Left lung (tissue), 14 donors: ENCODE measurements at places on chromosomes 7 and 10. TPM values are rescaled to one million over a fixed set of nuclear protein-coding genes. Genes with fewer than 3 reads are reported as not detected.
A peak's percentile ranks its signal among the peaks of the same experiment; 100 is the strongest.

DNA sequence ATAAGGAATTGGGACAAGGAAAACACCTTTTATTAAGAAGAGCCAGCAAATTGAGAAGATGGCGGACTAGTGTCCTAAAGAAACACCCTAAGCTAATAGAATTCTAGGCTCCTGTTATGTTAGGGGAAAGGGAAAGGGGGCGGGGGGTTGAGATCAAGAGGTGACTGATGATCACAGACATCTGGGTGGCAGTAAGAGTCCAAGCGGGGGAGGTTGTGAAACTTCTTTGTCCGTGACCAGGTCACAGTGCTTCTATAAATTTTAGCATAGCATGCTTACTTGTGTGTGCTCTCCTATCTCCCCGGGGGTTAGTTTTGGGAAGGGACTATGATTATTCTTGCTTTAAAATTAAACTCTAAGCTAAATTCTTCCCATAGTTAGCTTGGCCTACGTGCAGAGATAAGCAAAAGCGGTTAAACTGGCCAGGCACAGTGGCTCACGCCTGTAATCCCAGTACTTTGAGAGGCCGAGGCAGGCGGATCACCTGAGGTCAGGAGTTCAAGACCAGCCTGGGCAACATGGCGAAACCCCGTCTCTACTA, 262.1 kb downstream of the SKIDA1 start:
- DNase-seq: no peak

- peak; percentile 34 for DNase-seq
These were observed 3.6 kb upstream of the MTPN start for GRCh38 chr7:135980665-135981180.

DNA sequence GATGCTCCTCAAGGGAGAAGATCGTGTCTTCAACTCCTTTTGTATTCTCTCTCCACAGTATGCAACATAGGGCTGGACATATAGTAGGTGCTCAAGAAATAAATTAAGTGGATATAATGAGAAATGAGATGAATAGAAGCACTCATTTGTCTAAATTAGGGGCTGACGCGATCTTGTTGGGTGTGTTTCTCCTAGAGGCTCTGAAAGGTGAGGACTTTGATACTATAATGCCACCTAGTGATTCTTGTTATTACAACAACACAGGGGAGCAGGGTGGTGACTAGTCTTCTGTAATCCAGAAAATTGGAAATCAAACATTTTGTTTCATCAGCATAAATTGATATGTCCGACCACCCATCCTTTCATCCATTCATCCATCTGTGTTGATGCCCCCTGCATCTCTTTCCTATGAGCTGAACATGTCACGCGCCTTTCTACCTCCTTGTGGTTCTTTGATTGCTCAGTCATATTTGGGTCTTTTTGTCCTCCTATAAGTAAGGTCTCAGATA, 3.5 kb upstream of the CFAP58 start:
- no peak for DNase-seq

DNA sequence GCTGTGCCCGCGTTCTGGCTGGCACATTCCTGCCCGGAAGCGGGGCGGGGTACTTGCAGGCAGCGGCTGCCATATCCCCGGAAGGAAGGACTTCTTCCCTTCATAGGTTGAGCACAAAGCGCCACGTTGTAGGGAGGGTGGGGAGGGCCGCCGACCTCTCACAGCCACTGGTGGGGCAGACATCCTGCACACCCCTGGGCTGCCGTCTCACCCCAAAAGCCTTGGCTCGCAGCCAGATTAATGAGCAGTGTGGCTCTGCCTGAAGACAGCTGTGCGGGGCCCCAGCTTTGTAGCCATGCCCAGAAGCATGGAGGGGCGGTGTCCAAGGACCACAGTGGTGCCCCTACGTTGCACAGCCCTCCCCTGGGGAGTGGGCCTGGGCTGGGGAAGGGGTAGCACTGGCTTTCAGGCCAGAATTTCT, 54.3 kb upstream of the DPYSL4 start:
- DNase-seq: peak; percentile 65

The TMEM140 gene
- total RNA-seq: 25.4 TPM

The CDH23 gene
- 22.8 TPM for total RNA-seq

DNA sequence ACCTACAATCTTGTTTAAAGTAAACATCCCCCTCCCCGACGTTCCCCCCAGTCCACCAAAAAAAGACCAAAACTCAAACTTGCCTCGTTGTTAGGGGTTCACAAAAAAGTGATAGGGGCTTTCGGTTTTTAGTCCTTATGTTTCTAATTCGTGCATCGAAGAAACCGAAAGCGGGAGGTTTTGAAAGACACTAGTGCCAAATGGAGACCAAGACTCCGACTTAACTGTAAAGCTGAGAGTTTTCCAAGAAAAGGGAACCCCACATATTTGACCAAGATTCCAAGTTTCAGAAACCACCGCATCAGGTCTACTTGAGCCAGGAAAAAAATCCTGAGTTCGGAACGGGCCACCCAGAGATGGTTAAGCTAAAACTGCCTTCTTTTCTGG, 534 bp downstream of the PSMA2 start:
- DNase-seq: no peak

GRCh38 chr7:158473221-158473620, 114.4 kb downstream of the PTPRN2 start:
- no peak for DNase-seq

The PPP1R17 gene
- total RNA-seq: not detected

- DNase-seq: no peak
These were observed 319.4 kb upstream of the GALNT17 start for GRCh38 chr7:70812511-70812910.

The CFAP69 gene
- 4.5 TPM for total RNA-seq

DNA sequence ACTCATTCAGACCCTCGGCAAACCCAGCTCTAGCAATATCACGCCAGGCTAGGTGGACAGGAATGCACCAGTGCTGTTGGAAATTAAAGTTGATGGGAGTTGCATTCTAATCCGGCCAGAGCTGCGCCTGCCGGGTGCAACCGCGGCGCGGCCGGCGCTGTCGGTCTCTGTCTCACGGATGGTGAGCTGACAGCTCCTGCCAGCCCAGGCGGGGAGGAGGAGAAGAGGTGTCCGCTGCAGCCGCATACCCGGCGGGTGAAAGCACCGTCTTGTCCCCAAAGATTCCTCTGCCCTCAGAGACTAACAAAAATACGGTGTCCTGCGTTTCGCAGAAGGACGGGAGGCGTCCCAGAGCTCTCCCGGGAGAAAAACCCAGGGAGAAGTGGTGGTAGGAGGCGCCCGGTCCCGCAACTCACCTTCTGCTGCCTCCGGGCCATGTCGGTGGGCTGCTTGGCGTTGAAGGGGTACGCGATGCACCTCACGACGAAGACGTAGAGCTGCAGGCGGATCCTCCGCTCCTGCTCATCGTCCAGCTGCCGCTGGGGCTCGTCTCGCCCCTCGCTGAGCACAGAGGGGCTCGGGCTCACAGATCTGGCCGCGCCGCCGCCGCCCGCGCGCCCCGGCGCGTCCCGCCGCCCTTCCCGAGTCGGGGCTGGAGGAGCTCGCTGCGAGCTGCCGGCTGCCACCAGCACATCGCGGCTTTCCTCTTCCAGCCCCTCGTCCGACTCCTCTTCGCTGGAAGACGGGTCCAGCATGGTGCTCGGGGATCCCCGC, 490 bp downstream of the CADPS2 start:
- DNase-seq: peak; percentile 36

GRCh38 chr7:43849047-43849446, 20.3 kb downstream of the MRPS24 start:
- no peak for DNase-seq

The TEX36 gene
- 0.26 TPM for total RNA-seq

The GUSB gene
- total RNA-seq: 54.7 TPM

DNA sequence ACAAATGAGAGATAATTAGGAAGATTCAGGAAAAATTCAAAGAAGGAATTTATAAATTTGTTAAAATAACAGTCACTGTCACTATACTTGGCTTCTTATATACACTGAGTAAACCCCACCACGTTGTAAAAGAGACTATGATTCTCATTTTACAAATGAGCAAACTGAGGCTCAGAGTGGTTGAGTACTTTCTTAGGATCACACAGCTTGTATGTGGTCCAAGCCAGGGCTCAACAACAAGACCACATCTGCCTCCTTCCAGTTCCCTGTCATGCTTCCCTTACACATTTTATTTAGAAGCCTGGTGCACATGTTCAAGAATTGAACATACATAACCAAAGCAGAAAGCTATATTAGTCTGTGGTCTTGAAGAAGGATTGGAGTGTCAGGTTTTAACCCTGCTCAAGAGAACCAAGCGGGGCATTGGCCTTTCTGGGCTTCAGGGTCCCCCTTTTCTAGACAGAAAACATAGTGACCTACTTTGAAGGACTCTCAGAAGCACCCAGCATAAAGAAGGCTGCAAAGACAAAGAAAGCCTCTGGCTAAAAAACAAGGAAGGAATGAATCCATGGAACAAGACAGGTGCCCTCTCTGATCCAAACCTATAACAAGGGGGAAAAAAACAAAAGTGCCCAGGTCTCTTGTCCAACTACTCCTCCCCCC, 846 bp downstream of the MRLN start:
- no peak for DNase-seq

The ADAM8 gene
- 16.2 TPM for total RNA-seq

DNA sequence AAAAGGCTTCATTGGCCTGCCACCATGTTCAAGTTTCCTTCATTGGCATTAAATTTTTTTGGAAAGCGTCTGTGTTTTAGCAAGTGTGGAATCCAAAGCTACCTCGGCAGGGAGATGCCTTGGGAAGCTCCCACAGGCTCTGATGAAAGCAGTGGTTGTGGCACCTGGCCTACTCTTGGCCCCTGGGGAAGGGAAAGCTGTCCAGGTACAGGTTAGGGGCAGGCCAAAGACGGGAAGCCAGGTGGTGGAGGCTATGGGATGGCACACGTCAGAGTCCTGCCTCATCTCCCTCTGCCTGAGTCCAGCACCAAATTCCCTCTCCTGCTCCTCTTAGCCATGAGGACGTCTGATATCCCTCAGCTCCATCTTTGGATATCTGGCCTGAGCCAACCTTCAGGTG, 49.7 kb downstream of the C10orf120 start:
- DNase-seq: no peak

DNA sequence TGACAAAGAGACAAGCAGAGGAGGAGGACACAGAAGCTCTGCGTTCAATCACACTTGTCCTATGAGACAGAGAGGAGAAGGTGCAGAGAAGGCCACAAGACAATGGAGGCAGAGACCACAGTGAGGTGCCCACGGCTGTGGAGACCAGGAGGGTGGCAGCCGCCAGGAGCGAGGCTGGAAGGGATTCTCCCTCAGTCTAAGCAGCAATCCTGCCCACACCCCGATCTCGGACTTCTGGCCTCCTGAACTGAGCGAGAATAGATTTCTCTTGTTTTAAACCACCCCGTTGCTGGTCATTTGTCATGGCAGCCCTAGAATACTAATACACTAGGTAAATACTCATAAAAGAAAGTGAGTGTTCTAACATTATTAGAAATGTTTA, 92.1 kb downstream of the CYTH3 start:
- no peak for DNase-seq

DNA sequence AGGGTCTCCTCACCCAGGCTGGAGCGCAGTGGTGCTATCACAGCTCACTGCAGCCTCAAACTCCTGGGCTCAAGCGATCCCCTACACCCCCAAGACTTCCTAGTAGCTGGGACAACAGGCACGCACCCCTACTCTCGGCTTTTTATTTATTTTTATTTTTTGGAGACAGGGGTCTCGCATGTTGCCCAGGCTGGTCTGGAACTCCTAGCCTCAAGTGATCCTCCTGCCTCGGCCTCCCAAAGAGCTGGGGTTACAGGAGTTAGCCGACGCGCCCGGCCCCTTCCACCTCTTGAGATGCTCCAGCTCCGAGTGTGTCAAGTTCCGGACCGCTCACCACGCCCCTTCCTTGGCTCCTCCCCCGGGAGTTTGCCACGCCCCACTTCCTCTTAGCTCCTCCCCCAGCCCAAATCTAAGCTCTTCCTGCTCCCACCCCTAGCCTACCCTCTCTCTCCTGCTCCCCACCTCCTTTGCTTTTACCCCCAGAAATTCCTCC, 6.3 kb downstream of the NAT16 start:
- no peak for DNase-seq

The PRPF18 gene
- 19.7 TPM for total RNA-seq
